ENCODE measurements at places on chromosomes 16 and 17.
A peak's percentile ranks its signal among the peaks of the same experiment; 100 is the strongest.

DNA sequence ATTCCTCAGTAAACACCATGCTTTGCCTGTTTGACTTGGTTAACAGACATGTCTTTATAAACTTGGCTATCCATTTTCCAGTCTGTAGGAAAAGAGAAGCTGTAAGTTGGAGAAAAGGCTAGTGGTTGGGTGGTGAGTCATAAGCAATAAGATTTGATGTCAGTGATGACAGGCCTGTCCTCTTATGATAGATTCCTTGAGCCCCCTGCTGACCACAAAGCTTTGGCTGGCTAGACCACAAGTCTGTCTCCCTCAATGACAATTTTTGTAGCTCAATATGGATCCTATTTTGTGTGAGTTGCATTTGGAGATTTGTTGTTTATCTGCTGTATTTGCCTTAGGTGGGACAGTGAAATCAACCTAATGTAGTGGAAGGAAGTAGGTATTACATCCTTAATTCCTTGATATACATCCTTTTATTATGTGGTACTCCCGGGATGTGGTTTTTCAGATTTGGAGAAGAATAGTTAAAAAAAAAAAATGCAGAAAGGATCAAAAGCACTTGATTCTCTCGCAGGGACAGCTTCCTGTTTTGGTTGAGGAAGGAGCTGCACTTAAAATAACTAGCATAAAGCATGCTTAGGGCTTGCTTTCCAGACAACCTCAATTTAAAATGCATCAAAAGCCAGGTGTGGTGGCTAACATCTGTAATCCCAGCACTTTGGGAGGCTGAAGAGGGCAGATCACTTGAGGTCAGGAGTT lies 67.4 kb downstream of the SIAH1 start:
- no peak for DNase-seq

GRCh38 chr17:71980171-71980570 lies 140.6 kb upstream of the SOX9 start:
- no peak for DNase-seq

GRCh38 chr17:39705786-39706348 lies 6.0 kb downstream of the ERBB2 start:
- DNase-seq = no peak

- no peak for DNase-seq
Measured at GRCh38 chr16:11916524-11917285, 949 bp upstream of the GSPT1 start.

DNA sequence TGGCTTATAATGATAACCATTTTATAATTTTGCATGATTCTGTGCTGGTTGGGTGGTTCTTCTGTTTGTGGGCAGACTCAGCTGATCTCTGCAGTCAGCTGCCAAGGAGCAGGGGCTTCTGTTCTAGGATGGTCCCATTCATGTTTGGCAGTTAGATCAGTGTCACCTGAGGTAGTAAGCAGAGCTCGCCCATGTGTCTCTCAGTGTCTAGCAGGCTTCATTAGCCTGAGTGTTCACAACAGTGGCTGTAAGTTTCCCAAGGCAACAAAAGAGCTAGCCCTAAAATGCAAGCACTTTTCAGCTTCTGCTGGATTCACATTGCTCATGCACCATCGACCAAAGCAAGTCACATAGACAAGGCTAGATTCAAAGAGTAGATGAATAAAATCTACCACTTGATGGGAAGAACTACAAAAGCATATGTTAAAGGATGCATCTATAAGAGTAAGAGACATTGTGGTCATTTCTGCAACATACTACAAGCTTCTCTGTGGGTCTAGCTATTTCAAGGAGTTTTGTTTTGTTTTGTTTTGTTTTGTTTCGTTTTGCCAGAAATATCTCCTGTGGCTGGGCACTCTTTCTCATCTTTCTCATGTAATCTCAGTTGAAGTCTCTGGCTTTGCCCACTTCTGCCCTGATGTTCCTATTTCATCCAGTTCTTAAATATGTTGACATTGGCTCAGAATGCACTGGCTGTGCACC lies 180.8 kb downstream of the HS3ST4 start:
- no peak for DNase-seq

DNA sequence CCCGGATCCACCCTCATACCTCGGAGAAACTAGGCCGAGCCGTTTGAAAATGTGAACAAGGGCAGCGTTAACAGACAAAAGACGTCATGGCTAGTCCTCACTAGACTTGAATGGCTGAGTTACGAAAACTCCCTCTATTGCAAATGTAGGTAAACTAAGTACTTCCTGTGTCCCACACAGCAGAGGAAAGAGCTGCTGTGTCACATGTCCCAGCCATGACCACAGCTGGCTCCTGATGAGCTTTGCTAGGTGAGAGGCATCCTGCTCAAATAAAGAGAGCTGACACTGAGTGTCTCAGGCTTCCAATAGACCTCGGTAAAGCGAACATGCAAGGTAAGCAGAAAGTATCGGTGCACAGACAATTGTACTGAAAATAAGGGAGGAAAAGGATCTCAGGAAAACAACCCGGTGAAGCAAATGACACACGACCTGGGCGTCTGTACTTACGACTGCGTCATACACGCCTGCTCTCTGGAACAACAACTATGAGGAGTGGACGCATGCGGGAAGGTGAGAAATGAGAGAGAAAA lies 26.0 kb downstream of the TMEM204 start:
- no peak for DNase-seq

DNA sequence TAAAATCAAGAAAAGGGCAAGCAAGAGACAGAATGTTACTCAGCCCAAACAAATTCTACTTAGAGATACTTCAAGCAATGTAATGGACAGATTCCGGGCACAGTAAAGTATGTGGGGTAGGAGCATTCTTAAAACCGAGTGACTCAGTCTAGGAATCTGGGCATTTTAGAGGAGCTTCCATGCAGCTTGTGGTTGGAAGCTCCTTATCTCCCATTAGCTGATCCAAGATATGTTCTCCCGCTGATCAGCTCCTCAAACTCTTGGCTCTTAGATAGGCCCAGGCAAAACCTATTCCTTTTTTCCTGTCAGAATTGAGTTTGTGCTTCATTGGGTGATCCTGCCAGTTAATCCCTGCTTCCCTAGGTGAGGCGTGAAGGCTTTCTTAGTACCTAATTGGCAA lies 303.3 kb downstream of the CEP112 start:
- DNase-seq = no peak

- no peak for DNase-seq
Measured at GRCh38 chr16:28843766-28844165, 2.4 kb downstream of the TUFM start.

DNA sequence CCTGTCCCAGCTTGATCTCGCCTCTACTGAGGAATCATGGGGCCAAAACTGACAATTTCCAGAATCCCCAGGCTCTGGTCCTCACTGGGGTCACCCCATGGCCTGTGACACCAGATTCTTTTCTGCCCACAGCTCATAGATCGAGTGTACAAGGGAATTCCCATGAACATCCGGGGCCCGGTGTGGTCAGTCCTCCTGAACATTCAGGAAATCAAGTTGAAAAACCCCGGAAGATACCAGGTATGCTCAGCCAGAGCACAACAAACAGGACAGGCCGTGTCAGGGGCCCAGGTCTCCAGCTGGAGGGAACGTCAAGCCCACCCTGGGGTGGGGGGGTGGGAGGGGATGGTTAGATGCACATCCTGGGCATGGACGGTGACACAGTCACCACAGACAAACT lies 17.5 kb downstream of the USP6 start:
- DNase-seq = no peak

- no peak for DNase-seq
Measured at GRCh38 chr16:56988161-56988947, 1.0 kb upstream of the NLRC5 start.

GRCh38 chr17:10055262-10055975 lies 143.0 kb downstream of the GAS7 start:
- no peak for DNase-seq

GRCh38 chr16:67166598-67167168 lies 2.1 kb downstream of the HSF4 start:
- no peak for DNase-seq

DNA sequence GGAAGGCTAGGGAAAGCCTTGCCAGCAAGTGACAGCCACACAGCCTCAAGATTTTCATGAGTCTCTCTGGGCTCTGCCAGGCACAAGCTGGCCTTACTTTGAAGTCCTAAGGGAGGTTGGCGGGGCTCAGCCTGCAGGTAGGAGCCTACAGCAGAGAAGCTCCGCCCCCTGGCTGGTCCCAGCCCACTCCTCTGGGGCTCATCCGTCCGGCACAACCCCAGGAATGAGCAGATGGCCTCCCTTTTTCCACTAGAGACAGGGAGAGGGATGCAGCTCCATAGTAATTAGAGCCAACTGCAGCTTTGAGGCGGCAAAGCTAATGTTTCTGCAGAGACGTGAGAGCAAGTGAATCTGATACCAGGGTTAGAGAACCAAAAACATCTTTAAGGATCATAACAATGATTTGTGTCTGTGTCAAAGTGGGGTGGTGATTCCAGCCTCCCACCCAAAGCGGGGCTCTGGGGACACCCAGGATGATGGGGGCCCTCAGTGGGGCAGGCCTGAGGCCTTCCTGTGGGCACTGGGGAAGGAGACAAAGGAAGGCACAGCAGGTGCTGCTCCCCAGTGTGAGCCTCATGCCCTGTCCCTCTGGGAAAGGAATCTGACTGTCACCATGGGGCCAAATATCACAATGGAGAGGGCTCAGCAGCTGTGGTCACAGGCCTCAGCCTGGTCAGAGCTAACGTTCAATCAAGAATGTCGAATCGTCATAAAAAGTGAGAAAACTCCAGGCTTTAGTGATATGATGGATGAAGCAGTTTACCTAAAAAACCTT lies 61.5 kb downstream of the RBFOX3 start:
- no peak for DNase-seq

GRCh38 chr16:20740007-20740883 lies 1.4 kb downstream of the THUMPD1 start:
- no peak for DNase-seq

DNA sequence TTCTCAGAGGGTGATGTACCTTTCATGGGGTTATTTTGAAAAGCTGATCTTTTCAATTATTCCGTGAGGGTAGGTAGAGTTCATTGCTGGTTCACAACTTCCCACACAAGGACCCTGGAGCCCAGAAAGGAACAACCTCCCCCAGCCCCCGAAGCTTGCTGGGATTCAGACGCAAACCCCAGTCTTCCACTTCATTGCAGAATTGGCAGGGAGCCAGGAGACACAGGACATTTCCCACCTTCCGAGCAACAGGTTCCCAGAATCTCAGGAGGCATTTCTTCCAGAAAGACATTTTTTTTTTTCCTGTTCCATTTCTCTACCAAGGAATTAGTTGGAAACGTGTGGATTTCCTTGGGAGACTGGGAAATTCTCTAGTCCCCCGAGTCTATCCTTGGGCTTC lies 106.1 kb downstream of the GP2 start:
- DNase-seq = no peak

GRCh38 chr17:10107316-10108165 lies 90.9 kb downstream of the GAS7 start:
- no peak for DNase-seq

GRCh38 chr17:18225642-18226283 lies 328 bp downstream of the LLGL1 start:
- no peak for DNase-seq

DNA sequence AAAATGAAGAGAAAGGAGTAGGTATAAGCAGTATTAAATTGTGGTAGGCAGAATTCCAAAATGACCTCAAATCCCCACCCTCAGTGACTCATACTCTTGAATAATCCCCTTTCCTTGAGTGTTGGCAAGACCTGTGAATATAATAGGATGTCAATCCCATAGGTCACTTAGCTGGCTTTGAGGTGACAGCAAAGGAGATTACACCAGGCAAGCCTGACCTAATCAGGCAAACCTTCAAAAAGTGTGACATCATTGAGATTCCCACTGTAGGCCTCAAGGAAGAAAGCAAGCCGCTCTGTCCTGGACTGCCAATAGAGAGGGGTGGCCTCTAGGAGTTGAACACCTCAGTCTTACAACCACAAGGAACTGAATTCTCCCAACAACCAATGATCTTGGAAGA lies 535.2 kb downstream of the RBFOX1 start:
- DNase-seq = no peak

DNA sequence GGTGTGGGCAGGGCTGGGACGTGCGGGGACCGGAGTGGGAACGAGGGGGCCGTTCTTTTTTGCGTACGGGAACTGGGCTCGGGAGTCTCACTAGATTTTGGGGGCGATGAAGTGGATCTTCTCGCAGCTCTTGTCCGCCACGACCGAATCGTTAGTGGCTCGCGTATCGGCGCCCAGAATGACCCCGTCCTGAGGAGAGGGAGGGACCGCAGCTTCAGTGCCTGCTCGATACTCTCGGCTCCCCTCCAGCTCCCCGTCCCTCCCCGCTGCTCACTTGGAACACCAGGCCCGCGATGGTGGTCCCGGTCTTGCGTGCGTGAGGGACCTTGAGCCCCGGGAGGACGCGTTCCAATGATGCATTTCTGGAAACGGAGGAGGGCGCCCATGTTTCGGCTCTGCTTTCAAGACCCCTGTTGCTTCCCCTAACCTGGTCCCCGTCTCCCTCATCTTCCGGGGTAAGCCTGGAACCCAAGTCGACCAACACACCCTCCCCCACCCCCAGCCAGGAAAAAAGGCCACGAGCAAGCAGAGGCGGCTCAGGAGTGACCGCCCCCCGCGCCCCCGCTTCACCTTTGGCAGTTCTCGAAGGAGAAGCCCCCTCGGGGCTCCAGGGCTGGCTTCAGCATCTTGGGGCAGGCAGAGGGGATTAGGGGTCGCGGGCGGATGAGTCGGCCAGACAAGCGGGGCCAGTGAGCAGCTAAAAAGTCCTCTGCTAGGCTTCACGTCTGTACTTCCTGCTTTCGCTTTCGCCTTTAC lies at the start of gene PSMB10:
Gene PSMB10, minus strand, starts transcription at position 727 of the 756 bp plus-strand sequence. Its CDS starts 101 bp downstream, at position 626.
- DNase-seq = no peak

- DNase-seq = no peak
Measured at GRCh38 chr17:3818786-3819185, 17.8 kb upstream of the ITGAE start.

GRCh38 chr16:10921536-10922327 lies 20.5 kb downstream of the DEXI start:
- DNase-seq = no peak

DNA sequence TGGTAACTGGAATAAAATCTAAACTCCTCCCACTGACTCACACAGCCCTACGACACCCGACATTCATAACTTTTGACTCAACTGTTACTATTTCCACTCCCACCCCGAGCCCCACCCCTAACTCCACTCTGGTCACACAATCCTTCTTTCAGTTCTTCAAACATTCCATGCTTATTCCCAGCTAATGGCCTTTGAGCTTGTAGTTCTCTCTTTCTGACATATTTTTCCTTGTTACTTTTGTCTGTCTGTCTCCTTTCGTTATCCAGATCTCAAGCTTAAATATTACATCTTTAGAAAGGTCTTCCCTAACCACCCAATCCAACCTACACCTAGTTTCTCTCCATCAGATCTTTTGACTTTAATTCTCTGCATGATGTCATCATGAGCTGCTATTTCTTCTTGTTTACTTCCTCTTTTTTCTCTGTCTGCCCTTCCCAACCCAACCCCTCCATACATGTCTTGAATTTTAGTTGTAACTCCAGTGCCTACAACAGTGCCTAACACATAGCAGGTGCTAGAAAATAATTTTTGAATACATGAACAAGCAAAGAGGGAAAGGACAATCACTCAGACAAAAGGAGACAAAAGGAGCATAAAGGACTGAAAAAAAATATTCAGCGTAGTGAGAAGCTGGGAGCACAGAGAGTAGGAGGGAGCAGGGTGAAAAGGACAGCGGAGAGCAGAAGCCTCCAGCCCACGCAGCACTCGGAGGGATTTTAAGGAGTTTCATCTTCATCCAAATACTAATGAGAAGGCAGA lies 65.2 kb upstream of the SMIM36 start:
- peak; percentile 60 for DNase-seq

- DNase-seq = no peak
Measured at GRCh38 chr16:24988593-24989338, 26.4 kb downstream of the ARHGAP17 start.

All from AG04450 (cell line).